ENCODE measurements at places on chromosomes 16 and 17.

DNA sequence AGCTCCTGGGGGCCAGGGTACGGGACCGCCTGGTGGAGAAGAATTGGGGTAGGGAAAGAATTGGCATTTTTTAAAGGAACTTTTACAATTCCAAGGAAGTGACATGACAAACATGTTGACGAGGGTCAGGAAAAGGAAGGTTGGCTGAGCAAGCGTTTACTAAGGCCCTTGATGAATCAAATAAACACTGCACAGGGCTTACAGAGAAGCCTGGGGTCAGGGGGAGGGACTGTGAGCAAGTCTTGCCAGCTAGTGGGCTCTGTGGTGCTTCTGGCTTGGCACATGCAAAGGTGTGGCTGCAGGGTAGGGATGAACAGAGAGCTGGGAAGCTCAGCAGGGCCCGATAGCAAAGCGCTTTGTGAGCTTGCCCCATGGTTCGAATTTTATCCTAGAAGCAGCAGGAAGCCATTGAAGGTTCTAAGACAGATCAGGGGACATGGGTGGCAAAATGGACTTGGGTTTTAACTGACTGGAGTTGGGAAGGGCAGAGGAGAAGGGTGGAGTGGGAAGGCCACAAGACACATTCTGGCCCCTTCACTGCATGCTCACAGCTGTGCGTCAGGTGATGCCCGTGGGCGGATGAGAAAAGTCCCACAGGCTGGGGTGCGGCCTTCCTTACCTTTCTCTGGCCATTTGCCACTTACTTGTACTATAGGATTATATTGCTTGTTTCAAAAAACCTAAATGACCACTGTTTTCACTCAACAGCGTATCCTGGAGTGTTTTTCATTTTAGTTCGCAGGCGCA, 117.8 kb downstream of the SOCS1 start:
- no peak for DNase-seq

DNA sequence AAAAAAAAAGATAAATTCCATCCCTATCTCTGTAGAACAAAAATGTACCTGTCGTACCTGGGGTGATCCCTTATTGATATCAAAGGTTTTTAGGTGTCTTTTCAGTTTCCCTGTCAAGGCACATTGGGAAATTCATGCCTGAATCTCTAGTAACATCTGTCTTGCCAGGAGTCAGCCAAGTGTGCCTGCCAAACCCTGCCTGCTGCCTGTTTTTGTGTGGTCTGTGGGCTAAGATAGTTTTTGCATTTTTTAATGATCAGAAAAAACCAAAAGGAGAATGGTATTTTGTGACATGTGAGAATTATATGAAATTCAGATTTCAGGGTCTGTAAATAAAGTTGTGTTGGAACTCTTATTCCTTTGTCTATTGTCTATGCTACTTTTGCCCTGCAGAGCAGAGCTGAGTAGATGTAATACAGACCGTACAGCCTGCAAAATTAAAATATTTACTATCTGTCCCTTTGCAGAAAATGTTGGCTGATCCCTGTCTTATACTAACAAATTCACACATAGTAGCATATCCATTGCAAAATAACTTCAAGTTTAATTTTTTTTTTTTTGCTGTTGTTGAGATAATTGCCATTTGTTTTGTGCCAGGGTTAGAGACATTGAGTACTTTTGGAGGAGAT, 13.0 kb upstream of the CHP2 start:
- DNase-seq, result no peak

DNA sequence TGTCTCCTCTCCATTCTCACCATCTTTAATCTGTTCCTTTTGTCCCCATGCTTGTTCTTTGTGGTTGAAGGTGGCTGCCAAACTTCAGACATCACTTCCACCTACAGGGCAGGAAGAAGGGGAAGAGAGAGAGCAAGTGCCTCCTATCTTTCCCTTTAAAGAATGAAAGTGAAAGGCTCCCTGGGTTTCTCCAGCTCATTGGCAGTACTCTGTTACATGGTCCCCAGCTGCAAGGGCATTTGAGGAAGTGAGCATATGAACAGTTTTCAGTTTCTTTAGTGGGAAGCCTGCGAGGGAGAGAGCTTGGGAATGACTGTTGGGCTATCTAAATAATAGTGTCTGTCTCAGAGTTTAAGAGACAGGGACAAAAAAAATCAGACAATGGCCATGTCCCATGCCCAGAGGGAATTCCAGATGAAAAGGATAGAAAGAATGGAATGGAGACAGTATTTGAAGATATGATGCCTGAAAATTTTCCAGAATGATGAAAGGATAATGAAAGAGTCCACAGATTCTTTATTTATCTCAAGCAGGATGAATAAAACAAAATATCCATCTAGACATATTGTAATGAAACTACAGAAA, 159.9 kb downstream of the LGALS9B start:
- no peak for DNase-seq

DNA sequence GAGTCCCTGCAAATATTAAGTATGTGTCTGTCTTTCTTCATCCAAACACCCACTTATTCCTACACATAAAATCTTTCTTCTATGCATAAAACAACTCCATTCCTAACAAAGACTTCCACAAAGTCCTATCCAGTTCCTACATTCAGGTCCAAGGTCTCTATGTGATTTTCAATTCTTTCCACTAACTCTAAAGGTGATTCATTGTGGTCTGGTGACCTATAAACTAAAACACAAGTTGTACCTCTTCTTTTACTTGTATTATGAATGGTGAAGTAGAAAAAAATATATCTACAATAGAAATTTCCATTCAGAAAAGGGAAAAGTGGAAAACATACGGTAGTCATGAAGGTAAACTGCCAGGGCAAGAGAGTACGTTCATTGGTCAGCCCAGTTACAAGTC, 56.6 kb downstream of the USP32 start:
- no peak for DNase-seq

GRCh38 chr17:21141331-21141730, 14.6 kb downstream of the DHRS7B start:
- no peak for DNase-seq

GRCh38 chr16:31148281-31148728, 1.6 kb downstream of the PRSS36 start:
- DNase-seq, result no peak

- no peak for DNase-seq
Measured at GRCh38 chr17:32206861-32207260, 58.8 kb upstream of the RHBDL3 start.

GRCh38 chr17:58569196-58569595, 54.8 kb upstream of the MTMR4 start:
- no peak for DNase-seq

DNA sequence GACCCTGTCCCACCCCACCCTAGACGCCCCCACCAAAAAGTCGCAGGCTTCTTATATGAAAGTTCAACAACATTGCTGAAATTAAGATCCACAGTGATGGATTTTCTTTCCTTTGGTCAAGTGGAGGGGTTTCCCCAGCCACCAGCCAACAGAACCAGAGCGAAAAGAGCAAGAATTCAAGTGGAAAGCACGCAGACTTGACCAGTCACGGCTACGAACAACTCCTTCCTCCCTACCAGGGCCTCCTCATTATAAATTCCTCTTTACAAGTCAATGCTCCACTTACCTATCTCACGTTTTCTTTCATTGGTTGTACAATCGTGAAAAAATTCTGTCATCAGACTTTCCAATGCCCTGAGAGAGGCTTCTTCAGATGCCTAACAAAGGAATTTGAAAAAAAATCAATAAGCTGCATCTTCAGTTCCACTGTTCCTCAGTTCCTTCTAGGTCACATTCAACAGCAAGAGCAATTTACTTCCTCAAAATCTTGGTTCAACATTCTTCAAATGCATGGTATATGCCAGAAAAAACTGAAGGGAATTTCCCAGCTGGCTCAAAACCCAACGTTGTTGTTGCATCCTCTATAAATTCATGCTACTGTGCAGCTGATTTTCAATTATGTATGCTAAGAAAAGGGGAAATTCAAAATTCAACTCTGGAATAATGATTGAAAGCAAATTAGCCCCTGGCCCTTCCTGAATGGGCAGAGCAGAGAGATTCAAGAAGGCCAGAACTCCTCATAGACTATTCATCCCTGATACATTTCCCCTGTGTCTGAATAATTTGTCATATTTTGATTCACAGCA, 30.9 kb downstream of the XPO6 start:
- no peak for DNase-seq

DNA sequence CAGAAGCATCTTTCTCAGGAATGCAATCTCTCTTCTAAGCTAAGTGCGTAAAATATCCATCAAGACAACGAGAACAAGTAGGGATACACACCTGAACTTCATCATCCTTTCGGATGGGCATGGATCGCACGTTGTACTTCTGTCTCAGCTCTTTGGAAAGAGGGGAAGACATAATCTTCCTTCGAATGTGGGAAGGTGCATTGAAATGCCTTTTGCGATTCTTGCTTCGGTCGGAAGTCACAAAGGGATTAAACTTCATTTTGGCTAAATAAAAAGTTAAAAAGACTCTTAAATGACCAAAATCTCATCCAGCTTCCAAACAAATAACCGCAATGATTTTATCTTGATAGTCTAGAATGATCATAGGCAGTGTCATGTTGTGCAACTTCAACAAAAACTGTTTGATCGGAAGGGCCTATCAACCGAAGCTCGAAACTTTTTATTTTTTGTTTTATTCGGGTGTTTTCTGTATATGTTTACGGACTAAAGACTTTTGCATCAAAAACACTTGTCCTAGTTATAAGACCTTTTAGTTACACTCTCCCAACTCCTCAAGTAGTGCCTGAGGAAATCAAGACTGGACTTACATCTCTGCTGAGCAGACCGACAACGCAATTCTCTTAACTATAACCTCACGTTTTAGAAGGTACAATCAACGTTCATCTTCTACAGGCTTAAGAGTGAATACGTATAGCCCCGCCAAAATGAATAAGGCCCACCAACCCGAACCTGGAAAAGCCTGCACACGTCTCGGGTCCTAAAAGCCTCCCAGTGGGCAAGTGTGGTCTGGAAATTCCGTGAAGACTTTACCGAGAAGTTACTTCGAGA, 727 bp downstream of the RPL26 start:
- DNase-seq, result no peak
